ENCODE measurements at places on chromosomes 1 and 21.

- no peak for DNase-seq
These were observed 734 bp downstream of the PTPN22 start for GRCh38 chr1:113870778-113871177.

DNA sequence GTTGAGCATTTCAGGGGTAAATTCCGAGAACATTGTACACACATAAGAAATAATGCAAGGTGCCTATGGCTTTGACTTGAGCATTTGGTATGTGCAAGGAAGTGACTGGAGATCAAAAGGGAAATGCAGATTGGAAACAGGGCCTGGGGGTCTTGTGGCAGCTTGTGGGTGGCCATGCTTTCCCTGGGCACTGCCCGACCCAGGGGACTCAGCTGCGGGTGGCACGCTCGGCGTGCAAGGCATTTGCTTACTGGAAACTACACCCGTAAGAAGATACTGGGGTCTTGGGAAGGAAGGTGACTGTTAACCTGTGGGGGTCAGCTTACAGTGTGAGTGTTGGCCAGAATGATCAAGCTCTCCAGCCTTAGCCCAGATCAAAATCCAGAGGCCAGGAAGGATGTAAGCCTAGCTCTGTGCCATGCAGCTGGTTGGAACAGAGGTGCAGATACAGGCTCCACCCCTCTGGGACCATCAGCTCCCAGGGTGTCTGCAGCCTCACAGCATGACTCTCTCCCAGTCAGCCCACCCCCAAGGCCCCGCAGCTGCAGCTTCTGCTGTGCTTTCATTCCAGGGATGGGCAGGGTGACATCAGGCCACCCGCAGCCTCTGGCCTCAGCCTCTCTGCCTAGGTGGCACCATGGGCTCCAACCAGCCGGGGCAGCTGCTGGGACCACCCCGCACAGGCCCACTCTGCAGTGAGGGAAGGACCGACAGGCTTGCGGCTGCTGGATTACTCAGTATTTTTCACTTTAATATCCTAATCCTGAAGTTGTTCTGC is 55.1 kb downstream of the KIF26B start:
- DNase-seq: no peak

DNA sequence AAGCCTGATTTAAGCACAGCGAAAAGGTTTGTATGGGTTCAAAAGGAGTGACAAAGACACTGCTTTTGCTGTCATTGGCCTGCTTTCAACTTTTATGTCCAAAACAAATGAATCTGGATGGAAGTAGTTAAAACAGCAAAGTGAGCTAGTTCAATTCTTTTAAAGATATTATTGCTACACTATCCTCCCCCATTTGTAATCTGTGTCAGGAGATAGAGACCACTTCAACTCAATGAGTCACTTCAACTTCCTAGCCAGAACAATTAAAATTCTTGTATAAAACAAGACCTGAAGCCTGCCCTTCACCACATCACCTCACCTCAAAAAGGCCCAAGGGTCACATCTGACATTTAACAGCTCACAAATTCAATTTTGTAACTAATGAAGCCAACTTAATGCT is 364.1 kb upstream of the LYPLAL1 start:
- DNase-seq: no peak

GRCh38 chr1:111200802-111201161 is 336 bp upstream of the DENND2D start:
- DNase-seq: no peak

All from activated naive CD4-positive, alpha-beta T cell treated with Interleukin-2 at 50 U/mL for 16 hours (primary cell).